PC-9 (cell line): ENCODE measurements at places on chromosomes 4 and X.

DNA sequence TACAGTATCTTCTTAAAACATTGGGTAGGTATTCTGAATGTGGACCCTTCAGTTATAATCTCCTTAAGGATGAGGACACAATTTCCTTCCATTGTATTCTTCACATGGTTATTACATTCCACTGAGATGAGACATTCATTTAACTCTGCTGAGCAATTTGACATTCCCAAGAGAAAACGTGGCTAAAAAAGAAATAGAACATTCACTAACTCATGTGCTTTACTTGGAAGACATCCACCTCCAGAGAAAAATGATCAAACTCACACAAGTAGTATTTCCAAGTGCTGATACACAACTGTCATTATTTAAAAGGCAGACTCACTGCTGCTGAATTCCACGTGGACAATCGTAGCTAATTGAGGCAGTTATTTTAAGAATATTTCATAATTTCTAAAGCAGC, 227.9 kb upstream of the ANKRD50 start:
- DNase-seq = no peak

- DNase-seq = no peak
Observed at GRCh38 chr4:109462297-109462696, 28.7 kb downstream of the SEC24B start.

DNA sequence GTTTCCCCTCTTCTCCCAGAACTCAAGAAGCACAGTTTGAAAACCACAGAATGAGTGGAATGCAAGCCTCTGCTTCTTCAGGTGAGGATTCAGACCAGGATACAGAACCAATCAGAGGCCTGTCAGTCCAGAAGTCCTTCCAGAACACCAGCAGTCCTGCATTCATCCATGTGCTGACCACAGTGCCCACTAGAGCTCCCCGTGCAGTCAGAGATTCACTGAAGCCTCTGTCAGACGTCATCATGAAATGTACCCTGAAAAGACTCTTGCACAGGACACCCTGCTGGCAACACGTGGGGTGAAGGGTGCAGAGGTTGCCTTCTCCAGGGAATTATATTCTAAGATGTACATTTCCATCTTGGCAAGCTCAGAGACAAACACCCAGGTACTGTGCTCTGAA, 75.9 kb upstream of the LSM6 start:
- DNase-seq = no peak

GRCh38 chrX:132810964-132811712, 147.3 kb downstream of the HS6ST2 start:
- DNase-seq = no peak

- DNase-seq = no peak
Observed at GRCh38 chr4:101348995-101349800, 1.9 kb upstream of the PPP3CA start.

DNA sequence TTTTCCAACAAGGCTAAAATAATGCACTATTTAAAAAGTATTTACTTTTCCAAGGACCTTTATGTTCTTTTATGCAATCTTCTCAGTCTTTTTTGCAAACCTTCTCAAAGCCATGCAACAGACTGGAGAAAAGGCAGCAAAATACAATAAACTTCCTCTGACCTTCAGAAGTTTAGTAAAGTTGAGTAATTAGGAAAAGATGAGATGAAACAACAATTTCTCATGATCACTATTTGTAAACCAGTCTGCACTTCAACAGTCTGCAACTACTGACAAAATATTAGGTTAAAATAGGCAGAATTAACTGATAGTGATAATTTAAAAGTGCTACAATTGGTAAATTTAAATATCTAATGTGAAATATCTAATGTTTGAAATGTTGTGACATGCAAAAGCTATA, 884.9 kb upstream of the PCDH10 start:
- no peak for DNase-seq

GRCh38 chr4:19735012-19735411, 516.7 kb upstream of the SLIT2 start:
- no peak for DNase-seq

- no peak for DNase-seq
Observed at GRCh38 chr4:165758086-165758485, 115.0 kb upstream of the TLL1 start.

DNA sequence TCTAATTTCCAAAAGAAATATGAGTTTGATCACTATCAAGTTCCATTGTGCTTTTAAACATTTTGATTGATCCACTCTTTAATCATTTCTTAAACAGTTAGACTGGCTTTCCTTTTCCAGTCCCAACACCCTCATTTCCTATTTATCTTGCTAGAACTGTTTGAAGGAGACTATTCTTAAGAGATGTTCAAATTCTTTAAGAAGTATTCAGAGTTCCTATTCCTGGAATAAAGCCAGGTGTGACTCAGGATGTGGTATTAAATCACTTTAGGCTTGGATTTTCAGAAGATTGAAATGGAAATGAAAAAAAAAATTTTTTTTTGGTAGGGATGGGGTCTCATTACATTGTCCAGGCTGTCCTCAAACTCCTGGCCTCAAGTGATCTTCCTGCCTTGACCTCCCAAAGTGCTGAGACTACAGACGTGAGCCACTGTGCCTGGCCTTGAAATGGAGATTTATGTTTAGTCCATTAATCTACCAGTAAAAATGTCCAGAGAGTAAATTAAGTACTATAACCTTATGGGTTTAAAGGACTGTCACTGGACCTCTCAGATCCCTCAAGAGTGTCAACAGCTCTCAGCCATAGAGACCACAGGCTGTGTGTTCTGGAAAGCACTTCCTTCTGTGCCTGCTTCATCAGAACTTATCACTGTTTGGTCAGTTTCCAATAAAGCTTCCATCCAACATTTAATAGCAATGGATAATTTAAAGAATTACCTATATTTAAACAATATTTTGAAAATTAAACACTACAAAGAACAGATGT, 90.7 kb downstream of the CDS1 start:
- peak; percentile 58 for DNase-seq

GRCh38 chrX:118714521-118714920, 12.9 kb upstream of the IL13RA1 start:
- DNase-seq = no peak

DNA sequence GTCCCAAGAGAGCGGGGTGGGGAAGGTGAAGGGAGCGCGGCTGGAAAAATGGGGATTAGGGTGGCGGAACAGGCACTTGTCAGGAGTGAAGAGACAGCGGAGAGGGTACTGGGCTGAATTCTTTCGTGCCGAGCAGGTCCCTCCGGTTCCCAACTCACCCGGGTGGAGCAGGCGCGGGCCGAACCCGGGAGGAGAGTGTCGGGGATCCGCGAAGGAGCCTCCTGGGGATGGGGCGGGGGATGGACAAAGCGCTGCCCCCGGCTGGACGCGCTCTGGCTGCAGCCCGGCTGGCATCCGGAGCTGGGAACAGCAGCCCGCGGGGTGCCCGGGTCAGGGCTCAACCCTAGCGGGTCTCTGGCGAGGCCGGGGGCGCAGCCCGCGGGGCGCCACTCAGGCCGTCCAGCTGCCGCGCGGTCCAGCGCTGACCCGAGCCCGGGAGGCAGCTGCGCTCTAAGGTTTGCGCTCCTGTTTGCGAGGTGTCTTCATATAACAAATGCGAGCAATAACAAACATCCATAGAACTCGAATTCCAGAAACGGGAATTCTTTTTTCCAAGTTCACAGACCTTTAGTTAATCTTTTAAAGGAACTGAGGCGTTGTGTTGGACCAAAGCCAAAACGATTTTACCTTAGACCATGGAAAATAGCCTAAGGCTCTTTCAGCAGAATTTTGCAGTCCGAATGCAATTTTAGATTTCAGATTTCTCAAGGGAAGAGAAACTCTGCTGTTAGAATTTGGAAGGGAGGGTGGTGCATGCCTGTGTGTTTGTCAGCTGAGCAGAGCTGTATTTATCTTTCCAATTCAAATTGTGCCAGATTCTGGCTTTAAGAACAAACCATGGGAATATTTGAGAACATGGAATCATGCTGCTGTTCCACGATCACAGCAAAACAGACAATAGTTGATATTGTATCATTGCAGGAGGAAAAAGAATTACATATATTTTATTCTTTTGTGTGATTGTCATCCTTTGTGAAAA, 744 bp downstream of the NPY5R start:
- no peak for DNase-seq

- no peak for DNase-seq
Observed at GRCh38 chr4:172055498-172055897, 242.3 kb downstream of the GALNTL6 start.

DNA sequence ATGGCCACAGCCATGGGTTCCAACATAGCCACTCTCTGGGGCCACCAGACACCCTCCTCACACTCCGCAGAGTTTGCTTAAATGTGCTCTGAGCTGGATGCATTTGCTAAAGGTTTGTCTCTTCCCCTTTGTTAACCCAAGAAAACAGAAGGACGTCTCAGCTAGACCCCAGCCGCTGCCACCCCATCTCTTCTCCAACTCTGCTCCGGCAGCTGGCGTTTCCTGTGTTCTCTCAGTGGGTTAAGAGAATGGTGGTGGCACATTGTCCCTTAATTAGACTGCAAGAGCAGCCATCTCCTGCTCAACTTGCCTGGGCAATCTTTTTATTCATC, 43.7 kb upstream of the FAM9C start:
- no peak for DNase-seq

DNA sequence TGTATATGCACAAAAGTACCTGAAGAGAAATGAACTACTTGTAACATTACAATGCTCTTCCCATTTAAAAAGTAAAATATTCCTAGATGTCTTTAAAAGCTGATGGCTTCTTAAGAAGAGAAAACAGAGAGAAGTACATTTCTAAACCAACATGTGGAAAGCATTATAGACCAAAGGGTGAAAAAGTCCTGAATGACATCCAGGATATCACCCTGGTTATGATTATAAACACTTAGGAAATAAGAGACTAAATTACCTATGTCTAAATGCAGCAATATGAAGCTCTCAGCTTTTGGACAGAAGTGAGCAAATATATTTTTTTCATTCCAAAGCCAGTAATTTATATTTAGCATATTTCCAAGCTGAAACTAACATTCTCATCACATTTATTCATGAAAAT, 21.7 kb upstream of the EGFL6 start:
- DNase-seq = no peak
